NCI-H1417 treated with DMSO at 0.1 percent for 48 hours (cell line): ENCODE measurements at places on chromosomes 16 and 17.

- no peak for DNase-seq
These were observed 25.6 kb upstream of the RMI2 start for GRCh38 chr16:11319529-11320146.

DNA sequence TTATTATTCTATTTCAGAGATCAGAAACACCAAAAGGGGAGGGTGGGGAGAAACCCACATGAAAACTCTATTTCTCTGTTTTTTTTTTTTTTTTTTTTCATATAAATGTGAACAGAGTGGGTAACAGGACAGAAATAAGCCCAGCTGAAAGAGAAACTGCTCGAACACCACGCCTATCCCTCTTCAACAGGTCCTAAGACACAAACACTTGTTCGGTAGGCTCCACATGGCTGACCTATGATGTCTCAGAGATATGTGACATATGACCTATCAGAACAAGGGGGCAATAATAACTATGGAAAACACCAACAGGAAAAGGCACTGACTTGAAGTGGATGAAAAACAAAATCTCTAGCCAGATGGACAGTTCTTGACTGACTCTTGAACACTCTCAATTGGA, 44.8 kb downstream of the PARN start:
- no peak for DNase-seq

DNA sequence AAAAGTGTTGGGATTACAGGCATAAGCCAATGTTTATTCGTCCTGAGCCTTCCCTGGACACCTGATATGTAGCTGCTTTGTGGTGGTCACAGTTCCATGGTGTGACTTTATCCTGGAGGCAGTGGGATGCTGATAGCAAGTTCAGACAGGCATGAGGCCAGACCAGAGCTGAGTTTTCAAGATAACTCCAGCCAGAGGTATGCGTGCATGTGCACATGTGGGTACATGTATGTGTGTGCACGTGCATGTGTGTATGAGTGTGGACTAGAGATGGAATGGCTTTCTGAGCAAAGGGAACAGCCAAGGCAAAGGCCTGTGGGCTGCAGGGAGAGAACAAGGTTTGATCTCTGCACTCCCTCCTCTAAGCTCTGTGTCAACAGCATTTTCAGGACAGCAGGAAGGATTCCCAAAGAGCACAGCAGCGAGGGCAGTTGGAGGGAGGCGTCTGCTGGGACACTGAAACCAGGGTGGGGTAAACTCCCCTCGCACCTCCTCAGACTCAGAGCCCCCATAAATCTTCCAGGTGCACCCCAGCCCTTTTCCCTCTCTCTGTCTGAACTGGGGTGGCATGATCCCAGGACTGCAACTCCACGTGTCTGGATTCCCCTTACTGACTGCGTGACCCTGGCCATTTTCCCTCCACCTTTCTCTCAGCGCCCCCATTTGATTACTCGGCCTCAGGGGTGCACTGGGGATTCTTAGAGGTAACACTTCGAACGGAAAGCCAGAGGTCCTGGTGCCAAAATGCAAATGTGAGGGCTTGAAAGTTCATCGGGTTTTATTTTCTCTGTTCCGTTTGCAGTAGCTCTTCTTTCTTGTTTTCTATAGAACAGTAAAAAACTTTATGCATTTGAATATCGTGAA, 15.3 kb downstream of the NLRC5 start:
- DNase-seq = no peak

GRCh38 chr16:28171816-28172215, 39.9 kb downstream of the XPO6 start:
- no peak for DNase-seq

DNA sequence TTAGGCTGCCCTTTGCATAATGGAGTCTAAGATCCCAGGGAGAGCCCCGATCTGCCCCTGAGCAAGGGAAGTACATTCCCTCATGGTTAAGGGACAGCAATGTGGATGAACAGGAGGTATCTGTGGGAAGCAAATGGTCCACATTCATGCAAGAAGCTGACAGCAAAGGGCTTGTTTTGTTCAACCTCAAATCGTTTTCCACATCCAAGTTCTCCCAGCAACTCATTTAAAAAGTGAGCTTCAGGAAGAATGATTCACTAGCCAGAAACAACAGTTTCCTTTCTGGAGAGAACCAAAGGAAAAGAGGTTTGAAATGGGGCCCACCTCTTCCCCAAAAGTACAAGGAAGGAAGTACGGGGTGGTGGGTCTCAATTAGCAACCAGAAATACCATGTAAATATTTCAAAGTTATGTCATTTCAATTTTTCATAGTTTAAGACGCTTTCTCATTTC, 9.4 kb downstream of the HSPB9 start:
- no peak for DNase-seq

- no peak for DNase-seq
These were observed 1.6 kb downstream of the CHCT1 start for GRCh38 chr17:60423865-60424264.

DNA sequence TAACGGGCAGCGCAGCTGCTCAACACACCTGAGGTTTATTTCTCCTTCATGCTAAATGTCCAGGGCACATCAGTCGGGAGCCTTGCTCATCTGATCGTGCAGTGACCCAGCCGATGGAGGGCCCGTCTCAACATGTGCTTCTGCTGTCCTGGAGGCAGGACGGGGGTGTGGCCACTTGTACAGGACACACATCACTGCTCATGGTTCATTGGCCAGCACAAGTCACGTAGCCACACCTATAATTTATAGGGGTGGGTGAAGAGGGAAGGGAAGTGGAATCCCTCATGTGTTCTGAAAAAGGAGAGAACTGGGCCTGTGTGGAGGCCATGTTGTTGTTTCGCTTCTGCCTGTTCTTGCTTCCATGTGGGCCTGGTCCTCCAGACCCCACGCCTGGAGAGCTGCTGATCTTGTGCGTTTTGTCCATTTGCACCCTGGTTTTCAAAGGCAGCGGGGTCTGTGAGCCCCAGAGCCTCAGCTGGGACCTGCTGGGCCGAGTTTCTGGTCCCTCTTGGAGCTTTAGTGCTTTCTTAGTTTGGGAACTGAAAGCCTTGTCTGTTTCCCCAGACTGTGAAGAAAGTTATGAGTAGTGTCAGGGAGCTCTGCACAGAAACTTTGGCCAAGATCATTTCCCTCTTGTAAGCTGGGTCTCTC, 60.5 kb downstream of the CMIP start:
- DNase-seq = no peak
